Suprapubic skin (tissue), 4 donors: ENCODE measurements at places on chromosomes 11 and 22. TPM values are rescaled to one million over a fixed set of nuclear protein-coding genes. Genes with fewer than 3 reads are reported as not detected.

CLDN5 gene
- total RNA-seq = 112 TPM

IGLL1 gene
- total RNA-seq = not detected

DNA sequence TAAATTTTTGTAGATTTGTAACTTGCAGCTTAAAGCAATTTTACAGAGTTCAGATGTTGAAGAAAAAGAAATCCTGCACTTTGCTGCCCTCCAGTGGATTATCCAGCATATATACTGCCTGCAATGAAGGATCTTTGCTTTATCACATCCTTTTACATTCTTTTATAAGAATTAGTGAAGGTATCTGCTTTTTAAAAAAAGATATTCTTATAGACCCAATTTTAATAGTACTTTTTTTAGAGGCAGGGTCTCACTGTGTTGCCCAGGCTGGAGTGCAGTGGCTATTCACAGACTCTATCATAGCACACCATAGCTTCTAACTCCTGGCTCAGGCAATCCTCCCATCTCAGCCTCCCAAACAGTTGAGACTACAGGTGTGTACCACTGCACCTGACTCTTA, 60.7 kb downstream of the TTC17 start:
- peaks cover 26% of the 10 kb centered on the region for H3K36me3 ChIP-seq
- no peak for DNase-seq
- H3K4me1 ChIP-seq = no peaks in the 10 kb centered on the region
- H3K27me3 ChIP-seq = no peaks in the 10 kb centered on the region
- H3K4me3 ChIP-seq = no peak overlapping the region

GRCh38 chr22:19178065-19178656, 375 bp downstream of the SLC25A1 start:
- peak overlapping the region; percentile 92 for H3K27ac ChIP-seq
- H3K4me1 ChIP-seq = peaks cover 52% of the 10 kb centered on the region
- peak overlapping the region; percentile 94 for H3K4me3 ChIP-seq
- H3K27me3 ChIP-seq = no peaks in the 10 kb centered on the region
- no peaks in the 10 kb centered on the region for H3K36me3 ChIP-seq

DNA sequence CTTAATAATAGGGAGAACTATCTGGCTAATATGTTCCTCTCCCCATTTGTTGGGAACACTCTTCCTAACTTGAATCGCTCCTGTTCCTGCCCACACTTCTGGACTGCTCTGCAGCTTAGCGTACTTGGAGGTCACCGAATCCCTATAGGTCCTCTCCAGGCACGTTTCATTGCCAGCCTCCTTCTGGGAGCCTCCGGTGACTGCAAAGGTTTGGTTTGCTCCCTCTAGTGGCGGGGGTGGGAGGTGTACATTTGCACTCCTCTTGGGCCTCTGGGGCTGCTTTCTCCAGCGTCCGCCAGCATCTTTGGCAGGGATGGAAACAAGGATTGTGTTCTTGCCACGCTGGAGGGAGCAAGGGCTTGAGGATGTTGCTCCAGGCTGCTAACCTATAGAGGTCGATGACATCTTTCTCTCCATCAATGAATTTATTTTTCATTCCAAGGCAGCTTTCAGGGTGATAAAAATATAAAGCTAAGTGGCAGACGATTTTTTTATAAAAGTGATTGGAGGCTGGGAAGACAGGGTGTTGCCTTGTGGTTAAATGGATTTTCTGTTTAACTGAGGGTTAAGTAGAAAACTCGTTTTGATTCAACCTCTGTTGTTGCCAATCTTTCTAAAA, 48.7 kb downstream of the TSPAN18 start:
- H3K27ac ChIP-seq = no peak overlapping the region
- DNase-seq = no peak
- H3K4me1 ChIP-seq = peaks cover 18% of the 10 kb centered on the region
- no peak overlapping the region for H3K4me3 ChIP-seq
- peaks cover 3% of the 10 kb centered on the region for H3K27me3 ChIP-seq

GRCh38 chr11:36822829-36823228, 224.8 kb upstream of the RAG2 start:
- H3K4me3 ChIP-seq = no peak overlapping the region
- H3K27me3 ChIP-seq = no peaks in the 10 kb centered on the region
- no peaks in the 10 kb centered on the region for H3K36me3 ChIP-seq
- no peaks in the 10 kb centered on the region for H3K4me1 ChIP-seq
- H3K27ac ChIP-seq = no peak overlapping the region
